Pancreas (tissue), 10 donors: ENCODE measurements at places on chromosomes 3 and 15. TPM values are rescaled to one million over a fixed set of nuclear protein-coding genes. Genes with fewer than 3 reads are reported as not detected.

Gene LRRC49
- 4.8 TPM for polyA plus RNA-seq

Gene TNFAIP8L3
- 0.68 TPM for polyA plus RNA-seq

Gene NMNAT3
- polyA plus RNA-seq = 5.7 TPM

Gene FAM107A
- polyA plus RNA-seq = 21.0 TPM

Gene ASB7
- 1.9 TPM for polyA plus RNA-seq

Gene RPL39L
- 0.99 TPM for polyA plus RNA-seq
